ENCODE measurements at places on chromosomes 7 and 10. TPM values are rescaled to one million over a fixed set of nuclear protein-coding genes. Genes with fewer than 3 reads are reported as not detected.

The CCDC201 gene
- not detected for total RNA-seq

The FIGNL1 gene
- 5.9 TPM for total RNA-seq

The TMEM106B gene
- total RNA-seq = 41.6 TPM

DNA sequence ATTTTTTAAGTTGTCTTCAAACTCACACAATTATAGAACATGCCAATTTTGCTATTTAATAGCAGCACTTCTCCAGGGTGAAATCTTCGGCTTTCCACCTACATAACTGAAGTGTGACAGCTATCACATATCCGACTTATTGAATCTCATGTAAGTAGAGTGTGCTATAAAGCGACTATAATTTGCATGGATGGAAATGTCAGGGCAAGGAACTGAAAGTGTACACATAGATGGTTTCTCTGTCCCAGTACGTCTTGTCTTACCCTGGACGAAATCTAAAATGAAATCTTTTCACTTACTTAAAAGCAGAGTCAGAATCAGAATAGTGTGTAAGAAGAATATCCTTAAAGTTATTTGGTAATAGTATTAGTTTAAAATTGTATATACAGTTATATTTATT, 132.3 kb downstream of the THSD7A start:
- DNase-seq = no peak

The NXPH1 gene
- total RNA-seq = not detected

The ZNF467 gene
- total RNA-seq = 1.0 TPM

DNA sequence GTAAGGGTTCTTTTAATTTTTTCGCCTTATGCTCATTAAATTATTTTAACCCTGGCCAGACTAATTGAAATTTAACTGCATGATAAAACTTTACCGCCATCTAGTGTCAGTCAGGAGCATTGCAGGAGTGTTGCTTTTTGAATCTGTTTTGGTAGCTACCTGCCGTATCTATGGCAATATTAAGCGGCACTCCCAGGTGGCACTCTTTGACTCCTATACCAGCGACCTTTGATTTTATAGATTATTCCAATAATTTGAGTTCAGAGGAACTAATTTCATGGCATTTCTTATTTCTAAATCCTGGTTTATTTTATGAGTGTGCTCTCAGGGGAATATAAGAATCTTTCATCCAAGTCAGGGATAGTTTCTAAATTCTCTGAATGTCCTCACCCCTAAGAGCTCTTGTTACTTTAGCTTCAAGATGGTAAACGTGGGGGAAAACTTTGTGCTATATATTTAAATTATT, 198.9 kb downstream of the REEP3 start:
- DNase-seq = peak; percentile 19

The NOS3 gene
- total RNA-seq = 0.50 TPM

GRCh38 chr10:97977673-97978072, 52.7 kb downstream of the CRTAC1 start:
- DNase-seq = no peak

DNA sequence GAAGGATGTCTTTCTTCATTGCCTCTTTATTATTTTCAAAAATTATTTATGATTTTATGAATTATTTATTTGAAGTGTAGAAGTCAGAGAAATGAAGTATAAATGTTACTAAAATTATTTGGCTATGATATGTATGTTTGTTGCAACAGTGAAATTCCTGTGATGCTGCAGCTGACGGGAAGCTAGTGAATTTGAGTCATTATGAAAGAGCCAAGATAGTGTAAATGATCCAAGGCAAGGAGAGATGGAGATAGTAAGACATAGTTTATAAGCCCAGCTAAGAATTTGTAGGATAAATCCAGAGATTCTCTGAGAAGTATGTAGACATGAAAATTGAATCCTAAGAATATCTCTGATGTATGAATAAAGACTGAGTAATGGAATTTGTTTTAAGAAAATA, 30.8 kb downstream of the CASD1 start:
- DNase-seq = peak; percentile 19

The MORN4 gene
- total RNA-seq = 6.4 TPM

GRCh38 chr7:94400643-94401427, 6.1 kb downstream of the COL1A2 start:
- DNase-seq = no peak

DNA sequence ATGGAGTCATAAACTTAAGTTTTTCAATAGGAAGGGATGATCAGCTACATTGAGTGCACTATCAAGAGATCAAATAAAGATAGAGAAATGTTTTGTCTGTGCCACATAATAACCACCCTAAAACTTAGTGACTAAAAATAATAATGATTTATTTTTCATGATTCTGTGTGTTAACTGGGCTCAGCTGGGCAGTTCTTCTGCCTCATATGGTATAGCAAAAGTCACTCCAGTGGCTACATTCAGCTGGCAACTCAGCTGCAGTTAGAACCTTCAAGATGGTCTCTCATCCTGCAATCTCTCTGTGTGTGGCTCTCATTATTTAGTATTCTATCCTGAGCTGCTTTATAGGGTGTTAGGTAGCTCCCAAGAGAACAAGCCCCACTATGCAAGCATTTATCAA, 7.8 kb upstream of the PARP12 start:
- no peak for DNase-seq

The ABCA13 gene
- 0.26 TPM for total RNA-seq

DNA sequence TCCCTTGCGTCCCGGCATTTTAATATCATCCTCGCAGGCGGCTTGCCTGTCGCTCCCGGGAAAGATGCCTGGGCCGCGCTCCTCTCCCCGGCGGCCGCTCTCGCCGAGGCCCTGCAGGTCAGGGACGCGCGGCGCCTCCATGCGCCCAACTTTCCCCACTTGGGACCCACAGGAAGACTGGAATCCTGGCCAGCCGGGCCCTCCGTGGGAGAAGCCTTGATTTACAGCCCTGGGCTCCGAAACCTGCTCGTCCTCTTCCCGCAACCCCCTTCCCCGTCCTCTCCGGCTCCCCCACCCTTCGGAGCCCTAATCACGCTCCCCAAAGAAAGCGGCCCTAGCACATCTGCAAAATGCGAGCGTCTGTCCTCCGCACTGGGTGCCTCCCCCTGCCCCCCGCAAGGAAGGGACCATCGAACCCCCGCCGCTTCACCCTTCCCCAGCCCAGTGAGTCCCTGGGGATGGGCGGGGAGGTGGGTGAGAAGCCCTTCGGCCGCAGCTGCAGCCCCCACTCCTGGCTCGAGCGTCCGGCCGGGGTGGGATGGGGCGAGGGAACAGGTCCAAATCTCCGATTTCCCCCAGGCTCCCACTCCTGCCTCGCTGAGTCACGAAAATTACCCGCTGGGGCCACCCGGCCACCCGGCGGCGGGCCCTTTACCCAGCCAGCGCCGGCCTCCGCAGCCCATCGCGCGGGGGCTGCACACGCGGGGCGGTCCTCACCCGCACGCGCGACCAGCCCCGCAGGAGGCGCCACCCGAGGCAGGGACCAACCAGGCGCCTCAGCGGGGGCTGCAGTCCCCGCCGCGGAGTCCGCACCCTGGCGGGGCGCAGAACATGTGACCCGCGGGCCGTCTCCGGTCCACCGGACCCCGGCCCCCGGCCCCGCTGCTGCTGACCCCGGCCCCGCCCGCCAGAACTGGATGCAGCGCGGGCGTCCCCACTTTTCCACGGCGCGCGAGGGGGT, 695 bp downstream of the HSPA12A start:
- no peak for DNase-seq

The VENTX gene
- not detected for total RNA-seq

- peak; percentile 76 for DNase-seq
These were observed 65.6 kb upstream of the CCDC6 start for GRCh38 chr10:59971915-59972314.

The ZNF727 gene
- total RNA-seq = 6.4 TPM

GRCh38 chr10:3882855-3883254, 97.8 kb upstream of the KLF6 start:
- DNase-seq = no peak
